ENCODE measurements at places on chromosomes 13 and 19.

DNA sequence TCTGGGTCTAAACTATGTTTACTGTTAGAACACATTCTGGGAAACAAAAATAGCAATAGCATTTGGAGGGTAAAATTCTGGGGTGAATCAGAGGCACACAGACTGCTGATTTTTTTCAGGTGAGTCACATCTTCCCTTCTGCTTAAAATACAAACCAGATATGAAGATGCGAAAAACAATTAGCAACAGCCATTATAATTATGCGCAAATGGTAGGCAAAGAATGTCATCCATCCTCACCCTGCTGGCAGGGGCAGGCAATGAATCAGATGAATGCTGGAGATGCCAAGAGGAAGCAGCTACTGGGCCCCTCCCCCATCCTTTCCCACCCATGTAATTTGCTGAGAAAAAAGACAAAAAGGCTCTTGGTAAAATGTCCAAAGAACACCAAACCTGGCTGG is 282.9 kb downstream of the KLF5 start:
- no peak for DNase-seq

DNA sequence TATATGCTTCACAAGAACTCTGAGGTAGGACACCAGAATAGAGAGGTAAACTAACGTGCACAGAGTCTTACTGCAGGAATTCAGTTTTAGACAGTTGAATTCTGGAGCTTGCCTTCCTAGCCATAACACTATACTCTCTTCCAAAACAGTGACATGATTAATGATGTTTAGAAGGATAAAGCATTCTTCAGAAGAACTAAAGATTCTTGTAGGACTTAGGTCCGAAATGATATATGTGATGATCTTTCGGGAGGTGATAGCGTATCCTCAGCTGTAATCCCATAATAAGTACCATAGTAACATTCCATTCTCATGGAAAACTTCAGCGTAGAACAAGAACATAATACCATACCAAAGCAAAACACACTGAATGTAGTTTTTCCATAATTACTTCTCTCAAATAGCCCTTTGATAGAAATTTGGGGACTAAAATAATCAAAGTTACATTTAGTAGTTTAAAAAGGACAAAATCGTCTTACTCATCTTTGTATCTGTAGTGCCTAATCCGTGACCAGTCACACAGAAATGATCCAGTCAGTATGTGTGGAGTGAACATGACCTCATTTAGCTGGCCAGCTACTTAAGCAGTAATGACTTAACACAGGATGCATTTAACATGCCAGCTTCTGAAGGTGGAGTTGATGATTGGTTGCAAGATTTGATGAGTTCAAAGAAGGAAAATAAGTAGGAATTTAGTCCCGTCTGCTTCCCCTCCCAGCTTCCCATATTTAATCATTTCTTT is 38.4 kb downstream of the PIBF1 start:
- no peak for DNase-seq

GRCh38 chr13:109346060-109346459 is 440.3 kb downstream of the IRS2 start:
- no peak for DNase-seq

GRCh38 chr13:22690756-22691155 is 490.0 kb upstream of the SGCG start:
- DNase-seq, result no peak

Data from SIG-M5 (cell line).